ENCODE measurements at places on chromosomes 11 and 22. TPM values are rescaled to one million over a fixed set of nuclear protein-coding genes. Genes with fewer than 3 reads are reported as not detected.

Gene FOSL1
- total RNA-seq, result 58.3 TPM

Gene GLYAT
- 6.4 TPM for total RNA-seq

Gene CABP7
- not detected for total RNA-seq

DNA sequence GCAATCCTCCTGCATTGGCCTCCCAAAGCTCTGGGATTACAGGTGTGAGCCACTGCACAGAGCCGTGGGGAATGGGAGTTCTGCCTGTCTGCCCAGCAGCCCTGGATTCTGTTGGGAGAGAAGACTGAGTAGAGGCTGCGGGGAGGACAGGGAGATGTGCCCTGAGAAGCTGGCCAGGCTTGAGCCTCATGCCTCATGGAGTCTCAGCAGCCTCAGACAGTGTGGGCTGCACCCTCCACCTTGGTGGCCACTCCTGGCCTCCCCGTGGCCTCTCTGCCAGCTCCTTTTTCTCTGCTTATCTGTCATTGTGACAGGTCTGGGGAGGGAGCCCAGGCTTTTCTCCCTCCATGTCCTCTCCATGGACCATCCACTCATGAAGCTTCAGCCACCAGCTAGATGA is 43.2 kb downstream of the DKK3 start:
- DNase-seq, result no peak

GRCh38 chr11:121648306-121648705 is 195.5 kb upstream of the SORL1-AS1 start:
- no peak for DNase-seq

DNA sequence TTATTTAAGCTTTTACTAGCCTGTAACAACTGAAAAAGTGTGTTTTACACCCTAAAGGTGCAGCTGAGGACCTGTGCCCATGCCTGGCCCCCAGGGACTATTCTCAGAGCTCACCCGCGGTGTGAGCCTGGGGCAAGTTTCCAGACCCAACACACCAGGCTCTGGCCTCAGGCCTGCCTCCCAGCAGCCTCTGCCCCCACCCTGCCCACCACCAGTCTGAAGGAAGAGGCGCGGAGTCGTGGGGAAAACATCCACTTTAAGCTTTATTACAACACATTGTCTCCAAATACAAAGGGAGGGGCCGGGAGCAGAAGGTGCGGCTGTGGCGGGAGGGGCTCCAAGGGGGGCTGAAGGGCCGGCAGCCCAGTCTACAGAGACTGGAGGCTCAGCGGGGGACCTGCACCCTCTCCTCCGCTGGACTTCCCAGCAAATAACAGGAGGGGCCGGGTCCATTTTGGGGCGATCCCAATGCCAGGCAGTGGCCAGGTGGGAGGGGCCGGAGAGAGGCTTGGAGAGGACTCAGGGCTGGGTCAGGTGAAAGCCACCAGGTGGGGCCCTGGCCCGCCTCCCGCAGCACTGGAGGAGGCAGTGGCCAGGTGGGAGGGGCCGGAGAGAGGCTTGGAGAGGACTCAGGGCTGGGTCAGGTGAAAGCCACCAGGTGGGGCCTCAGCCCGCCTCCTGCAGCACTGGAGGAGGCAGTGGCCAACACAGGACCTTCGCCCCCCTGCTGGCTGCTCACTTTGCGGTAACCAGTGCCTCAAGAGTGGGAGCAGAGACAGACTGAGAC is 18.1 kb downstream of the DUSP8 start:
- no peak for DNase-seq

DNA sequence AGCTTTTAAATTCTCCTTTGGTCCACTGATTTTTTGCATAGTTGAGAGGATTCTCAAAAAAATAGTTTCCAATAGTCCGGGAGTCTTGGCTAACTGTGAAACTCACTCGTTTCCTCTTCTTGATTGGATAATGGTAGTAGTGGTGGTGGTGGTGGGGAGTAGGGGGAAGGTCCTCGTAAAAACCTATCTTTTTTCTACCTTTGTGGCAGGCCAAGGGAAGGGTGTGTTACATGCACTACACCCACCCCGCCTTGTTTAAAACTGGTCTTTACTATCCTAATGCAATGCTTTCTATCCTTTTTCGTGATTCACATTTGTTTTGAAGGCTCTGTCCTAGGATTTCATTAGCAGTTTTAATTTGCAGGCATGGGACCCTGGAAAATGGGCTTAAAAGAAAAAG is 4.8 kb downstream of the TEAD1 start:
- DNase-seq, result no peak

- DNase-seq, result no peak
Observed at GRCh38 chr11:6771926-6772893, at the start of gene OR2AG2. TSS of gene OR2AG2 (minus strand) at chr11:6771976. CDS start at chr11:6768957, 3,019 bp downstream.

DNA sequence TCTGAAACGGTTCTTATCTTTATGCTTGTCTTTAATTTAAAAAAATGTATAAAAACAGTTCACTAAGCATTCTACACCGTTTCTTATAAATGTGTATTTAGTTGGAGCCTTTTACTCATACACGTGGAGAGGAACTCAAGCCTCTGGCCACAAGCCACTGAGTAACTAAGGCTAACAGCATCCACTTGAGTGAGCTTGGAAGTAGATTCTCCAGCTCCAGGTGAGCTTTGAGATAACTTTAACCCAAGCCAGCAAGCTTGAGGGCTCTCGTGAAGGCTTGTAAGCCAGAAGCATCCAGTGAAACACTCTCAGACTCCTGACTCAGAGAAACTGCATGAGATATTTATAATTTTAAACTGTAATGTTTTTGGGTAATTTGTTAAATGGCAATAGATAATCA is 82.6 kb downstream of the ARHGAP20 start:
- no peak for DNase-seq

DNA sequence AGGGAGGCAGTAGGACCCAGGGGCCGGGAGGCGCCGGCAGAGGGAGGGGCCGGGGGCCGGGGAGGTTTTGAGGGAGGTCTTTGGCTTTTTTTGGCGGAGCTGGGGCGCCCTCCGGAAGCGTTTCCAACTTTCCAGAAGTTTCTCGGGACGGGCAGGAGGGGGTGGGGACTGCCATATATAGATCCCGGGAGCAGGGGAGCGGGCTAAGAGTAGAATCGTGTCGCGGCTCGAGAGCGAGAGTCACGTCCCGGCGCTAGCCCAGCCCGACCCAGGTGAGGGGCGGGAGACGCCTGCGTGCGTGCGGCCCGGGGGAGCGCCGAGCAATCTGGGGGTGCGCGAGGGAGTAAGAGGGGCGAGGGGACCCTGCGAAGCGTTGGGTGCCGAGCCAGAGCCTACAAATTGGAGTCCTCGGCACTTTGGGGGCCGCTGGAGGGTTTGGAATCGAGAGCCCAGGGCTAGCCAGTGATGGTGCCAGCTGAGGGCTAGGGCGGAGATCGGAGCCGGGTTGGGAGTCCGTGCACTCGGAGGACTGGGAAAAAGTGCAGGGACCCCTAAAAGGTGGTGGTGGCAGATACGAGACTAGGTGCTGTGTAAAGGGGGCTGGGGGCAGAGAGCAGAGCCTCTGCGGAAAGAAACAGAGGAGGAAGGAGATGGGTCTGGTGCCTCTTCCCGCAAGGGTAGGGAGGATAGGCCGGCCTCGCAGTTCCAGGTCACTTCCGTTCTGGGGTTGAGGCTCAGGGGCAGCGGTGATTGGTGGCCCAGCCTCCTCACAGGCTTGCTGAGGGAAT is at the start of gene SERPINH1:
Gene SERPINH1 (plus strand): TSS at position 206 of the 788 bp plus-strand sequence. CDS start 4,097 bp downstream, outside the sequence.
- DNase-seq, result no peak

GRCh38 chr22:46377525-46378425 is 42.3 kb downstream of the TRMU start:
- DNase-seq, result no peak

DNA sequence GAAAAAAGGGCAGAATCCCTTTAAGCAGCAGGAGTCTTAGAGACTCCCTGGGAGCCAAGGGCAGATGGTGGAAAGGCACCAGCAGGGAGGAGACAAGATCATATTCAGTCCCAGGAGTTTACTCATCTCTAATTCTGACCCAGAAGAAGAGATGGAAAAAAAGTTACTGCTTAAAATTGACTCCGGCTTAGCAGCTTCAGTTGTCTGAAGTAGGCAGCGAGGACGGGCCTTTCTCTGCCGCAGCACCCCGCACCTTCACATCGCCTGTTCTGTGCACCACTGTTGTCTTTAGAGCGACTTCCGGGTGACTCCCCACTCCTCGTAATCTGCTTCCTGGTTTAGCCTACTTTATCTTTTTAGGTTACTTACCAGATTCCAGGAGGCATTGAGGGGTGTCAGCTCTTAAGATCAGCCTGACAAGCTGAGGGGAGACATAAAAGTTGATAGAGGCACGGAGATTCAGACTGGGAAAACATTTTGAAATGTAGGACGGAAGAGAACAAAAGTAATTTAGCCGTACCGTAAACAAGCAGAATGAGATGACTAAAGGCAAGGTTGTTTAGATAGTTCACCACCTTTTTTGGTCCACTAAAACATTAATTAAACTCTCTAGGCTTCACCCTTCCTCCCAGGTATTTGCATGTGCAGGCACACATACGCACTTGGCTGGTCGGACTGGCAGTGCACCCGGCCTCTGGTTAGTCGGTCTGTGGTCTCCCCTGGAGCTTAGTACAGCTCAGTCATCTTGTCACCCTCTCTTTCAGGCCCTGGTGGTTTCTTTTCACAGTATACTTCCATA is 74.3 kb downstream of the CECR2 start:
- DNase-seq, result no peak

- no peak for DNase-seq
Observed at GRCh38 chr22:38766076-38766777, 10.4 kb upstream of the SUN2 start.

DNA sequence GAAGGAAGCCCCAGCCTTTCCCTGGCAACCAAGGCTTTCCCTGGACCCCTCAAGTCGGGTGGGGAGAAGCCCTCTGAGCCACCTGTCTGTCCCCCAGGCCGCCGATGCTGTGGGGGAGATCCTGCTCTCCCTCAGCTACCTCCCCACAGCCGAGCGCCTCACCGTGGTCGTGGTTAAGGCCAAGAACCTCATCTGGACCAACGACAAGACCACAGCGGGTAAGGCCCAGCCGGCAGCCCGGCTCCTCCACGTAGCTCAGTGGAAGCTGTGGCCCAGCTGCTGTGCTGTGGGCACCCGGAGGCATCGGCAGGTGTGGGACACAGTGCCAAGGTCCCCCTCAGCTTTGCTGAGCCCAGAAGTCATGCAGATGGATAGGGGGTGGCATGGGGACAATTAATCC is 12.2 kb upstream of the RHOD start:
- DNase-seq, result no peak

DNA sequence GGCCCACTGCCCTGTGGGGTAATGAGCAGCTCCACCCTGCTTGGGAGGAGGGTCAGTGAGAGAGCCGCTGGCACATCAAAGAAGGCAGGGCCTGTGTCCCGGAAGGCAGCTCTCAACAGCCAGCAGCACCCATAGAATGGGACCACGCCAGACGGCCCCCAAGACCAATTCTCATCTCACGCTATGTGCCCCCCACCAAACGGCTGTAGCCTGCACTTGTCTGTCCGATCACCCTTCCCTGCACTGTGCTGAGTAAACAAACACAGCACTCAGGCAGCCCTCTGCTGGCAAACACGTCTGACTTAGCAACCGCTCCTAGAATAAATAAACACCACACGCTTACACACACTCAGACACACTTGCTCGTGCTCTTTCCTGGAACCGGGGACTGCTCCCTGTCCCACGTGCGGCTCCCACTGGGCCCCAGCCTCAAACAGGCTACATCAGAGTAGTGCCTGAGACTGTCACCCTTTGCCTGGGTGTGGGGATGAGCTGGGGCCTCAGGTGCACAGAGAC is 53.2 kb upstream of the CDON start:
- DNase-seq, result no peak

Measured in mesenteric fat pad (tissue), 1 donor.